ENCODE measurements at places on chromosomes 13 and 19.

GRCh38 chr19:4183967-4184717 lies 1.7 kb downstream of the ANKRD24 start:
- no peak for DNase-seq

DNA sequence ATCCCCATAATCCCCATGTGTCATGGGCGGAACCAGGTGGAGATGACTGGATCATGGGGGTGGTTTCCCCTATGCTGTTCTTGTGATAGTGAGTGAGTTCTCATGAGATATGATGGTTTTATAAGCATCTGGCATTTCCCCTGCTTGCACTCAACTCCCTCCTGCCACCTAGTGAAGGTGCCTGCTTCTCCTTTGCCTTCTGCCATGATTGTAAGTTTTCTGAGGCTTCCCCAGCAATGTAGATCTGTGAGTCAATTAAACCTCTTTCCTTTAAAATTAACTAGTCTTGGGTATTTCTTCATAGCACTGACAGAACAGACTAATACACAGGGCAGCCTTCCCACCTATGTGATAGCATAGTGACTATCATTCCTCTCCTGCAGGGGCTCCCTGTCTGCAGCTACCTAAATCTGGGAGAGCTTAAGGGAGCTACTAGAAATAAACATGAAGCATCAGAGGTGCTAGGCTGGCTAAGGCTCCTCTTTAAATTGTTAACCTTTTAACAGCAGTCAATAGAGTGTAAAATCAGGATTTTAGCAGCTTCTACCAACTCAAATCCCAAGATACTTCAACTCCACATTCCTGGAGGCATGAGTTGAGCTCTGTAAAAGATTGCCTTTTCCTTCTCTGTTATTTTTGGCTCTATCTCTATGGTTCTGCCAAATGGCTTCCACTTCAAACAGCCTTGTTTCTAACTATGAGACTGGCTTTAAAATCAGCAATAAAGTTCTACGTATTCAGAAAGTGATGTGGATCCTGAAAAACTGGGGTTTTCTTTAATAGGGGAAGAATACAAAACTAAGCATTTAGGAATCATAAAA lies 112.3 kb downstream of the VWA8 start:
- DNase-seq = no peak

- no peak for DNase-seq
These were observed 36.8 kb upstream of the ATP11A start for GRCh38 chr13:112653071-112653470.

- no peak for DNase-seq
These were observed 3.1 kb upstream of the SLC5A5 start for GRCh38 chr19:17868669-17869068.

GRCh38 chr19:41935760-41936415 lies 7.6 kb upstream of the ERFL start:
- peak; percentile 19 for DNase-seq

Measured in stimulated activated naive CD4-positive, alpha-beta T cell treated with Interleukin-2 at 50 U/mL for 16 hours (primary cell).